ENCODE measurements at places on chromosomes 7 and 10.

GRCh38 chr10:70358446-70358845, 24.0 kb downstream of the LRRC20 start:
- DNase-seq: no peak

GRCh38 chr7:124566583-124566982, 199.0 kb downstream of the GPR37 start:
- no peak for DNase-seq

DNA sequence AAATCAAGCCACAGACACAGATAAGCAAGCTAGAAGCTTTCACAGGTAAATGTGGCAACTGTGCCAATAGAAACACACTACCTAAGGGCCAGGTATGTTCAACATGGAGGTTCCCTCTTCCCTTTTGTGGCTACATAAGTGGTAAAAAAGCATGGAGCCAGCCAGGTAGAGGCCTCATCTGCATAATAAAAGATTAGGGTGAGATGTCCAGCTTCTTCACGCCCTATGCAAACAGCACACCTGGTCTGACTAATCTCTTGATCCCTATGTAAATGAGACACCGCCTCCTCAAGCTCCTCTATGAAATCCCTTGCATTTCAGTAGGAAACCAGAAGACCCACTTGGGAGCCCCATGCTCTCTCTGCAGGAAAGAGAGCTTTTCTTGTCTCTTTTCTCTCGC, 282.2 kb downstream of the NEBL start:
- DNase-seq: no peak

GRCh38 chr10:32326119-32326518, 20.8 kb downstream of the EPC1 start:
- DNase-seq: no peak

DNA sequence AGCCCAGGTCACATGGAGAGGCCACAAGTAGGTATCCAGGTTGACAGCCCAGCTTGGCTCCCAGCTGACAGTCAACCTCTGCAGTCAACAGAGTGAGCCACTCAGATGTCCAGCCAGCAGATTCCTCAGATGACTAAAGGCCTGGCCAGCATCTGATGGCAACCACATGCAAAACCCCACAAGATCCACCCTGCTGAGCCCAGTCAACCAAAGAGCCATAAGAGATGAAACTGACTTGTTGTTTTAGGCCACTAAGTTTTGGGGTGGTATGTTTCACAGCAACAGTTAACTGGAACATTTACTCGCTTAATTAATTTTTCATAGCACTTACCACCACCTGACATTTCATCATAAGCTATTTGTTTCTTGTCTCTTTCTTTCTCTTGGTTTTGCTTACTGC, 107.3 kb upstream of the KDM7A start:
- no peak for DNase-seq

- no peak for DNase-seq
Measured at GRCh38 chr7:19405541-19405940, 260.3 kb upstream of the FERD3L start.

- DNase-seq: no peak
Measured at GRCh38 chr7:44201813-44202212, 1.0 kb downstream of the YKT6 start.

GRCh38 chr10:97888134-97888533, 38.5 kb downstream of the GOLGA7B start:
- DNase-seq: no peak

GRCh38 chr10:114876169-114876568, 54.6 kb downstream of the FHIP2A start:
- DNase-seq: no peak

- no peak for DNase-seq
Measured at GRCh38 chr10:120891365-120891764, 40.2 kb downstream of the WDR11 start.

GRCh38 chr10:12375076-12375504, 25.7 kb downstream of the CAMK1D start:
- no peak for DNase-seq

GRCh38 chr10:103941801-103942200, 23.8 kb upstream of the STN1 start:
- no peak for DNase-seq

DNA sequence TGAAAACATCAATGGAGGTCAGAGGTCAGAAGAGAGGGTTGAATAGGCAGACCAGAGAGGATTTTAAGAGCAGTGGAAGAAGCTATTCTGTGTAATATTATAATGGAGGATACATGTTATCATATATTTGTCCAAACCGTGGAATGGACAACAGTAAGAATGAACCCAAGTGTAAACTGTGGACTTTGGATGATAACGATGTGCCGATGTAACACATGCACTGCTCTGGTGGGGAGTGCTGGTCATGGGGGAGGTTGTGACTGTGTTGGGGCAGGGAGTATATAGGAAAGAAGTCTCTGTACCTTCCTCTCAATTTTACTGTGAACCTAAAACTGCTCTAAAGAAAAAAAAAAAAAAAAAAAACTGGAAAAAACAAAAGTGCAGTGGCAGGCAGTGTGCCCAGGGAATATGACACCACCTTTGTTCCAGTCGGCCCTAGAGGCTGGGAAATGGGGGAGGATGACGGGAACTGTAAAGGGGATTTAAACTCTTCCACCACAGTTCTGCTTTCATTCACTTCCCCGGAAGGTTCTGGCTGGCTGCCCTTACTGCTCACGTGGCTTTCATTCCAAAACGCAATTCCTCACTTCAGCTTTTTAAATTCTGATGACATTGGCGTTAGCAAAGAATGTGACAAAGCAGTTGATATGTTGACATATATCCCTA, 113.7 kb upstream of the ANKRD1 start:
- no peak for DNase-seq

DNA sequence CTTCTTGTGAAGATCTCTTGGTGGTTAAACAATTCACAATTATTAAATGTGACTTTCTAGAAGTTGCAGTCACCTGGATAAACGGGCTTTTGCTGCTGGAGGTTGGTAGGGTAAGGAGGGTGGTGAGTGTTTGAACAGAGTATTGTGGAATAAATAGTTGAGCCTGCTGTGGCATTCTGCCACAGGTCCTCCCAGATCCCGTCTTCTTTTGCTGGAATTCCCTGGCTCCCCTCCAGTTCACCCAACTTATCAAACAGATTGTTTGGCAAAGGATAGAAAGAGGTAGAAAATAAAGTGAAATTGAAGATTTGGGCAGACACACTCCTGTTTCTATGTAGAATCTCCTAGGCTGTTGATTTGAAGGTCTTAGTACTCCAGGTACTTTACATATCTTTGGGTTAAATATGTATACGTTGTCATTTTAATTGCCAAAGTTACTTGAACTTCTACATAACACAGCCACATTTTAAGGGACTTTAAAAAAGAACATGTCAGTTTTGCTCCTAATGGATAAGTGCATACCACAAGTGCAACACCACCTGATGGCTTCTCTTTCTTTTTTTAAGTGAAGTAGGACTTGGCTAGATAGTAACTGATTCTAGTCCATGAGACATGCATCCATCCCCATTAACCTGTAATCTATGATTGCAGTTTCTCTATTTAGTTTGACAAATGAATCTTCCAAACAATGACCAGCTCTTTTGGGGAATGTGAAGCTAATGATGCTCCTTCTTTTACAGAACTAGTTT, 83.0 kb downstream of the ARL4A start:
- no peak for DNase-seq

GRCh38 chr7:229184-229964, 37.0 kb downstream of the FAM20C start:
- no peak for DNase-seq

GRCh38 chr10:67678335-67678974, 17.5 kb downstream of the CTNNA3 start:
- no peak for DNase-seq

DNA sequence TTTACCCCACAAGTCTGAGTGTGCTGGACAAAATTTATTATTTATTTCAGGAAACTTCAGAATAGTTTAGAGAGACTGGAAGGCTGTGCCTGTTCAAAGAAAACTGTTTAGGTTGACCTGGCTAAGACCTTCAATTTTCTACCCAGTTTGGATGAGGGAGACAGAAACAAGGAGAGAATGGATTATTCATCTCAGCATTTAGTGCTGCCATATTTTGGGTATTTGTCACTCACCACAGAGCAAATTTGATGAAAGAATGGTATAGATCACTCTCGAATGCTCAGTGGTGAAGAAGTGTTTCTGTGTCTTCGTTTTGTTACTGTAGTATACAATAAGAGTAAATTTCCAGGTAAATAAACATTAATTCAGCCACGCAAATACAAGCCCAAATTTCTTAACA, 71.8 kb downstream of the SEMA3C start:
- DNase-seq: no peak

- no peak for DNase-seq
Measured at GRCh38 chr10:60963441-60964256, 19.7 kb upstream of the RHOBTB1 start.

DNA sequence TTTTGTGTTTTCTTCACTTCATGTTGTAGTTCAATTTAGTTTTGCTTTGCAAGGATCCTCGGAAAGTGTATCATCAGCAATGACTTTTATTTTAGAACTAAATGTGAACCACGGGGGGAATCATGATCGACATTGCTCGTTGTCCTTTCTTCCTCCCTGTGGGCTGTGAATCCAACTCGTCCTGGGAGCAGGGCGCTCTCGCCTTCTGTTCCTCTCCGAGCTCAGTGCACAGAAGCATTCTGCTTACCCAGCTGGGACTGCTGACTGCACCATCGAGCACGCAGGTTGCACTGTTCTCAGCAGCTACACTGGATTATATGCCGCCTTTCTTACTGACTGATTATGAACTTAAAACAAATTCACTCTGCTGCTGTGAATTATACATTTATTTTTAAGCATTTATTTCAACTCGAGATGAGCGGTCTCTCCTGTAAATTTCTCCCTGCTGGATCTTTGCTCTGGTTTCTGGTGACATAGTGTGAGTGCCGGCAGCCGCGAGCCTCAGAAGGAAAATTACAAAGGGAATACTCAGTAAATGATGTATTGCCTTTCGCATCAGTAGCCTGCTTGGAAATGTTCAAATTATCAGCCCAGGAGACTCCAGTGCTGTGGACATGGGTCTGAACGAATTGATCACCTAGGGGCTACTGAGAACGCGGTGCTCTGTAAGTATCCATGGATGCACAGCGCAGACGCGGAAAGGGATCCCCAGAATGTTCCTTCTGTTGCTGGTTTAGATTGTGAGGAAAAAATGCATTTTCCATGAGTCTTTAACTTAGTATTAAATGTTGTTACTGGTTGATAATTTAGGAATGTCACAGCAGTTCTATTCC, 92.6 kb downstream of the PTPRE start:
- DNase-seq: no peak

GRCh38 chr7:12152196-12152918, 58.7 kb upstream of the TMEM106B start:
- DNase-seq: no peak

DNA sequence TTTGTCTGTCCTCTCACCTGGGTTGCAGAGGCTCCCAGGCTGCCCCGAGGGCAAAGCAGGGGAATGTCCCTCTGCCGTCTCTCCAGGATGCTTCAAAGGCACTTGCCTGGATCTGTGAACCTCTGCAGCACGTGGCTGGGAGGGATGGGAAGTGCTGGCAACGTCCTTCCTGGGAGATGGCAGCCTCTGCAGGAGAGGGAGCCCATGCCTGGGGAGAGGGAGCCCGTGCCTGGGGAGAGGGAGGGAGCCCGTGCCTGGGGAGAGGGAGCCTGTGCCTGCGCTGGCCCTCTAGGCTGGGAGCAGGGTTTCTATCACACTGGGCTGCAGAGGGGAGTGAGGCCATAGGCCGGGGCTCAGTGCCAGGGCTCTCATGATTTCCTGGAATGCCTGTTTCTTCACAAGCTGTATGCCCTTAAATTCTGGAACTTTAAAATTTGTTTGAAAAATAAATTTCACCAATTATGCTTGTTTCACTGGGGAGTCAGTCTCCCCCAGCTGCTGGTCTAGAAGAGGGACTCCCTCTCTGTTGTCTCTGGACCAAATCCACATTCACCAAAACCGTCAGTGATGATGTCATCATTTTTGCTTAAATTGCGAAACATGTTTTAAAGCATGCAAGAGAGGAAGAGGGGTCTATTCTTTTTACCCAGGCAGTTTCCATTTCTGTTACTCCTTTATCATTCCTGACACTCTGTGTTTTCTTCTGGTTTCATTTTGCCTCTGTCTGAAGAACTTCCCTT, 135.7 kb downstream of the DNAJB6 start:
- no peak for DNase-seq

DNA sequence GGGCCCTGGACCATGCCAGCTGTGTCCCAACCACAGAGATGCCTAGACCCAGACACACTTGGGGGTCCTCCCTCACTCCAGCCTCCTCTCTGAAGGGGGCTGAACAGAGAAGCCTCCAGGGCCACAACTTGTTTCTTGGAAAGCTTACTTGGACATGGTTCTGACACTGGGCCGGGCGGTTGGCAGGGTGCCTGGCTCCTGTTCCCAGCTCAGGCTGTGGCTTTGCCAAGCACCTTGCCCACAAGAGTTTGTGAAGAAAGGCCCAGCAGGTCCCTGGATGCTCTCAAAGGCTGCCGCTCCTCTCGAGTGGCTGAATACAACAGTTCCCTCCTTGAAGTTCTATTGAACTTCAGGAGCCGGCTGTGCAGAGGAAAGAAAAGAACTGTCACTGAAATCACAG, 181.6 kb downstream of the PTPN20 start:
- DNase-seq: no peak

- DNase-seq: no peak
Measured at GRCh38 chr10:69742356-69742695, 59.4 kb upstream of the COL13A1 start.

DNA sequence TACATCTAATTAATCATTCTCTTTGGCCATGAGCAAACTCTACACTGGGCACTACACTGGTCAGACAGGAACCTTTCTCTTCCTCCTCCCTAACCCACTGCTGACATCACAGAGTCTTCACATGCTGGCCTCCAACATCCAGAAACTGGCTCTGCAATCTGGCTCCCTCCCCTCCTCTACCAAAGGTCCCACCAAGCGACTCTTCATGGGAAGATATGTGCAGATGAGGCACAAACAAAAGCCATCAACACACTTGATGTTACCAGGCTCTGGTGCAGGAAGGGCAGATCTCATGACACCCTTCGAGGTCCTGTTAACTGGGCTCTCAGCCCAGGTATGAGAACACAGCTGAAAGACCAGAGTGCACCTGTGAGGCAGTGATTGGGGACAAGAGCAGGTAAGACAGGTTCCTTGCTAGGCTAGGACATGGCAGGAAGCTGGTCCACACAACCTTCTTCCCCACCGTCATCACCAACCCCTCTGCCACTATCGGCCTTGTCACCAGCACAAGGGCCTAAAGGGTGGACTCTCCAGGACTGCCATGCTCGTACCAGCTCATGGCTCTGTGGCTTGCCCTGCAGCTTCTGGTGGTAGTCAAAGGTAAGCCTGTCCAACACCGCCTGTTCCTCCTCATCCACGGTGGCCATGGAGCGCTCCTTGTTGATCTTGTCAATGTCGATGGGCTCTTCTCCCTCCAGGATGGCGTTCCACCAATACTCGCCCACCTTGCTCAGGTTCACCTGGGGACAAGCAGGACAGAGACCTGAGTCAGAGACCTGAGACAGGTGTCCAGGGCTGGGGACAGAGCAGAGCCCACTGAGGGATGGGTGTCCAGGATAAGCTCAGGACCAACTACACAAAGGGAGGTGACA, 66.6 kb upstream of the CAMK2B start:
- no peak for DNase-seq

GRCh38 chr7:12968836-12969422, 281.5 kb downstream of the ARL4A start:
- no peak for DNase-seq

- DNase-seq: no peak
Measured at GRCh38 chr10:12471135-12471534, 121.8 kb downstream of the CAMK1D start.

- DNase-seq: no peak
Measured at GRCh38 chr7:126806614-126807013, 446.1 kb downstream of the GRM8 start.
